ENCODE measurements at places on chromosomes 7 and 10.

DNA sequence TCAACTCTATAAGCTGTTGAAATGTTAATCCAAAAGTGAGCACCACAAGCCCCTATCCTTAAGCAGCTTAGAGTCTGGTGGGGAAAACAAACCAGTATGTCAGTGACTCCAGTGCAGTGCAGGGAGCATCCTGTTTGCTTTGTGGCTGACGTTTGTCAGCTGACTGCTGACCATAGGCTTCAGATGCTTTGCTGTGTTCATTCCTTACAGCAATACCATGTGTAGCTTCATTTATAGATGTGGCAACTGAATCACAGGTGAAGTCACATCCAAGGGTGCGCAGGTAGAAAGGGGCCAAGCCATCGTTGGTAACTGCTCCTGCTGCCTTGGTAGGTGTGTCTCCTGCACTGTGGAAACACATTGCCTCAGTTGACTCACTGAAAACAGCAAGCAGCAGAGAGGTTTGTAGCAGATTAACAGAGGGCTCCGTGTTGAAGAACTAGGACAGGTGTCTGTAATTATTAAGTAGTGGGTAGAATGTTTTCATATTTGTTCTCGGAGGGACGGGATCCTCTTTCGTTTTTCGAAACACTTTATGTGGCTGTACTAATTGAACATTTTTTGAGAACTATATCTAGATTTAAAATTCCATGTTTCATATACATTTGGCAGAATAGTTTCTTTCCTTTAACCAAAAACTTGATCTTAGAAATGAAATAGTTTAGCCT lies 2.0 kb downstream of the INSIG1 start:
- no peak for DNase-seq

- no peak for DNase-seq
Measured at GRCh38 chr10:79101560-79102497, 33.1 kb downstream of the ZMIZ1 start.

DNA sequence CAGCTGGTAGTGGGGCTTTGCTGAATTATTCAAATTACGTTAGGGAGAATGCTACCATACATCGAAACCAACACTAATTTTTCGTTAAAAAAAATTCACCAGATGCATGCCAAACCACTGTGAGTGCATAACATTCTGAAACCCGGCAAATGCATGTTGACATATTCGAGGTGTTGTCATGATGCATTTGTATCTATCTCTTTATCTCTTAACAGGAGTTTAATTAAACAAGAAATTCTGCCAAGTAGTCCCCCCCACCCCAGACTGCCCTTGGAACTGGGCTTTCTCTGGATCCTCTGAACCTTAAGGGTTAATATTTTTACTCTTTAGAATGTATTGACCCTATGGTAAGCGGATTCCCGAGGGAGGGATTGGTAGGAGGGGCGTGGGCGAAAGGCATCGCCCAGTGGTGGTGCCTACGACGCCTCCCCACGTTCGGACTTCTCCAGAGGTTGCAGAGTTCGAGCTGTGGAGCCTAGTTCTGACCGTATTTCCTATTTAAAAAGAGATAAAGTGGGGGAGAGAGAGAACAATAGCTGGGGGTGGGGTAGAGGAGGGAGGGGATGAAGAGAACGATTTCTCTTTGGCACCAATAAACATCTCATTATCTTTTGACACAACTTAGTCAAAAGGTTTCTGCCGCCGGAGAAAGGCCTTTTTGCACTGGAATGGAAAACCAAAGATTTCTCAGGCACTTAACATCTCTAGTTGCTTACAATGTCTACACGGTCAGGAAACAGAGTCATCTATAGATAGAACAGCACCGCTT lies 7.2 kb downstream of the DLX6 start:
- no peak for DNase-seq

- DNase-seq, result peak; percentile 55
Measured at GRCh38 chr7:117072620-117073118, 119.4 kb downstream of the ST7 start.

- DNase-seq, result no peak
Measured at GRCh38 chr7:139702313-139702731, 75.5 kb downstream of the HIPK2 start.

GRCh38 chr10:101694674-101695403 lies at the start of gene FBXW4:
FBXW4 (minus strand) TSS chr10:101695170; CDS start chr10:101695105, 65 bp downstream.
- DNase-seq, result peak; percentile 38

GRCh38 chr7:115178835-115179234 lies 256.9 kb downstream of the MDFIC start:
- DNase-seq, result peak; percentile 19

DNA sequence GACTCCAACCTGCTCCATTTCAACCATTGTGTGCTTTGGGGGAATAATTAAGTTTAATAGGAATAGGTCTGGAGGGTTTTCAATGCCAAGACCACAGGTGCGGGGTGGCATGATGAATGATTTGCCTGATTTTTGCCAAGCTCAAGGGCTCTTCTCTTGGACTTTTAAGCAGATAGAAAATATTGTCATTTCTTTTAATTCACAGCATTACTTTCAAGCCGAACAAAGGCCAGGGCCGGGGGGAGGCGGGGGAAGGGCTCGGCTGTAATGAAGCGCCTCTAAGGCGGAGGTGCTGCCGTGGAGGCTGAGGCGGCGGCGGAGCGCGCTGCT lies 6.5 kb downstream of the PTF1A start:
- DNase-seq, result no peak

GRCh38 chr7:2099048-2099957 lies 133.4 kb downstream of the MAD1L1 start:
- peak; percentile 22 for DNase-seq

DNA sequence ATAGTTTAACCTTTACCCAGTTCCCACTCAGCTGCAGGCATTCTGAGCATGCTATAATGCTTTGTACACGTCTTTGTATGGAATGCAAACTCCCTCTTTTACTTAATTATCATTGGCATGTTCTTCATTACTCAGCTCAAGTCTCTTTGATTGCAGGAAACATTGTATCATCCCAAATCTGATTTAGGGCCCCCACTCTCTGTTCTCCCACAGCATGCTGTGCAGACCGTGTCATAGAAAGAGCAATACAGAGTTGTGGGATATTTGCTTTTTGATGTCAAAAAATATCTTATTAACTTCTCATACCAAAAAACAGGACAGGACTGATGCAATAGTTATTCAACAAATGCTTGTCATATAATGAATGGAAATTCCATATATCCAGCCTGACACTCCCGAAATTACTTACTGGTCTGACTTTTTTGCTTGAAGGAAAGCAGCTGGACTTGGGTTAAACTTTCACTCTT lies 1081.5 kb upstream of the C7orf33 start:
- DNase-seq, result peak; percentile 56

DNA sequence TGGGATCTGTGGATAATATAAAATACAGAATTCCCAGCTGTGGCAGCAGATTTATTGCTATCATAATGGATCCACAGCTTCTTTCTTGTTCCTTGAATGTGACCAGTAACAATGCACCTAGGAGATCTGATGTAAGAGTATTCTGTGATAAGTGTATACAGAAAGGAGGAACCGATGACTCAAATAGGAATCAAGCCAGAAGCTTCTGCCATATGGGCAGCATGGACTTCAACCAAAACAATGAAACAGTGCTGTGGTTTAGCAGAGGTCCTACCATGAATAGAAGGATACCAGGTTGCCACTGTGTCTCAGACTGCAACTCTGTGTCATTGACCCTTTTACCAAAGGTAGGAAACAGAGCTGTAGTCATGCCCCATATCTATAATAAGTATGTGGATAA lies 81.8 kb downstream of the PTPRZ1 start:
- peak; percentile 31 for DNase-seq

DNA sequence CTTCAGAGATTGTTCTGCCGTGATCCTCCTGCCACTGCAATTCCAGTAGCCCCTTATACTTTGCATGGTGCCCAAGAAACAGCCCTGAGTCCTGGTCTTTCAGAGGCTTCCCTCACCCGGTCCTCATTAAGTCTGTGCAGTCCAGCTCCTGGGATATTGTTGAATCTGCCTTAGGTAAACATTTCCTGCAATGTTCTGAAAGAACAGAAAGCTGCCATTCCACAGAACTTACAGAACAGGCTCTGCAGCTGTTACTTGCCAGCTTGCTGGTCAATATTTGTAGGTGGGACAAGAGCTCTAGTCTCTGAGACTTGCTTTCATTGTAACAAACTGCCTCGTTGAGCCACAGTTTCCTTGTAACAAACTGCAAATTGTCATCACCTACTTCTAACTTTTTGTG lies 115.0 kb upstream of the KIF5B start:
- DNase-seq, result no peak
